ENCODE measurements at places on chromosomes 7 and 10.
A peak's percentile ranks its signal among the peaks of the same experiment; 100 is the strongest.

GRCh38 chr7:52085610-52086009, 769.0 kb upstream of the COBL start:
- DNase-seq: no peak

- DNase-seq: no peak
Observed at GRCh38 chr10:116669832-116670644, 49.3 kb downstream of the PNLIPRP2 start.

DNA sequence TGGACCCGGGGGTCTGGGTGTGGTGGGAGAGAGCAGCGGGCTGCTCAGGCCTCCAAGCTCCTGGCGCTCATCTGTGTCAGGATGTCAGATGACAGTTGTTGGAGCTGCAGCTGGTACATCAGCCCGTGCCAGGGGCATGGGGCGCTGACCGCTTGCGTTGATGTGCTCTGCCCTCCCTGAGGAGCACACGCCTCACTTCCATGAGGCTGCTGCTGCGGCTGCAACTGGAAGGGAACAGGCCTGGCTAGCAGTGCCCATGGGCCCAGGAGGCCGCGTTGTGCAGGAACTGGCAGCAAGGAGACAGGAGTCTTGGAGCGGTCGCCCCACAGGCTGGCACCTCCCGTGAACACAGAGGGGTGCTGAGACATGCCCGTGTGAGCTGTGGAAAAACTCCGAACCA, 361.3 kb upstream of the MKI67 start:
- DNase-seq: no peak

GRCh38 chr7:55427342-55427741, 62.2 kb downstream of the LANCL2 start:
- no peak for DNase-seq

DNA sequence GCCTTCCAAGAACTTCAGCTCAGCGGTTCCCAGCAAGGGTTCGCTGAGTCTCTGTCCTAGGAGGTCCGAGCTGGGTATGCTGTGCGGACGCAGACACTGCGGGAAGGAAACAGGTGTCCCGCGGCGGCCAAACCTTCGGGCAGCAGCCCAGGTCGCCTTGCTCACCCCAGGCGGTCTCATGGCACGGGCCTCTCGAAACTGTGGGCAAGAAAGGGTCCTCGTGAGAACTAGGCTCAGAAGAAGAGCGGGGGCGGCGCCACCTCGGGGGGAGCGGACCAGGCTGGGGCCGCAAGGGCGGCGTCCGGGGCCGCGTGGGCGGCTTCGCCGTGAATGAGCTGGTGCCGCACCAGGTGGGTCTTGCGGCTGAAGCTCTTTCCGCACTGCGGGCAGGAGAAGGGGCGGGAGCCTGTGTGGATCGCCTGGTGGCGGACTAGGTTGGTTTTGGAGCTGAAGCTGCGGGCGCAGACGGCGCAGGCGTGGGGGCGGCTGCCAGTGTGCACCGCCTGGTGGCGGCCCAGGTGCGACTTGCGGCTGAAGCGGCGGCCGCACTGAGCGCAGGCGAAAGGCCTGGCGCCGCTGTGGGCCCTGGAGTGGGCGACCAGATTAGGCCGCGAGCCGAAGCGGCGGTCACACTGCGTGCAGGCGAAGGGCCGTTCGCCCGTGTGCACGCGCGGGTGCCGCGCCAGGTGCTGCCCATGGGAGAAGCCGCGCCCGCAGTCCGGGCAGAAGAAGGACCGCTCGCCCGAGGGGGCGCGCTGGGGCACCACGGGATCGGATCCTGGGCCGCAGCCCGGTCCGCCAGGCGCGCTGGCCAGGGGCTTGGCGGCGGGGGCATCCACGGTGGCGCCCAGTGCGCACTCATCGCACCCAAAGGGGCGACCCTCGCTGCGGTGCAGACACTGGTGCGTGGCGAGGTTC, 8.6 kb downstream of the ZNF467 start:
- no peak for DNase-seq

DNA sequence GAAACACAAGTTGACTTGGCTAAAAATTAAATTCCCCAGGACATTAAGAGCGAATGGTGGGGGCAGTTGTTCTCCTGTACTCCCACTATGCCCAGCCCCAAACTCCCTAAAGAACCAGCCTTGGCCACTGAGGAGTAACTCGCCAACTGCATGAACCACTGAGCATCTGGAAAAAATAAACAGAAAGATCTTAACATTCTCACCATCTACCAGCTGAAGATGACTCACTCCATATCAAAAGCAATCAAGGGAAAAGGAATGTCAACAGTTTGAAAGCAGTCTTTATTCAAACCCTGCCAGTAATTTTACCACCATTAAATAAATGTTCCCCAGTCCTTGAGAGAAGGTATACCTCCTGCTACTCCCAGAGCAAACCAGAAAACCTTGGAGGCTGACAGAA, 45.4 kb downstream of the CTTNBP2 start:
- DNase-seq: no peak

DNA sequence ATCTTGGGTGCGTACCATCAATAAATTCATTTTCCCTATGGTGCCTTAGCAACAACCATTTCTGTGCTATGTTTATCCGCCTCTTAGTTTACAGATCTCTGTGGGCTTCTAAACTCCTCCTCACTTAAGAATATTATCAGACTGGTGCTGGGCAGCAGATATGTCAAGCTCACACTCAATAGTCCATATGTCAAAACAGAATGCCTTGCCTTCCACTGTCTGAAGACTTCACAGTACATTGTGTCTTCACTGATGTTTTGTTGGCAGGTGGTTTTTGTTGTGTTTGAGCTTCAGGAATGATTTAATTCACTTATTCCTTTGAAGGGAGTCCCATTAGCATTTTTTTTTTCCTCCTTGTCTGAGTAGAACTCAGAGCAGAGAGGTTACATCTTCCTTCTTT, 419.6 kb downstream of the DNAJB9 start:
- no peak for DNase-seq

GRCh38 chr7:150612925-150613324, 19.3 kb downstream of the GIMAP6 start:
- DNase-seq: no peak

DNA sequence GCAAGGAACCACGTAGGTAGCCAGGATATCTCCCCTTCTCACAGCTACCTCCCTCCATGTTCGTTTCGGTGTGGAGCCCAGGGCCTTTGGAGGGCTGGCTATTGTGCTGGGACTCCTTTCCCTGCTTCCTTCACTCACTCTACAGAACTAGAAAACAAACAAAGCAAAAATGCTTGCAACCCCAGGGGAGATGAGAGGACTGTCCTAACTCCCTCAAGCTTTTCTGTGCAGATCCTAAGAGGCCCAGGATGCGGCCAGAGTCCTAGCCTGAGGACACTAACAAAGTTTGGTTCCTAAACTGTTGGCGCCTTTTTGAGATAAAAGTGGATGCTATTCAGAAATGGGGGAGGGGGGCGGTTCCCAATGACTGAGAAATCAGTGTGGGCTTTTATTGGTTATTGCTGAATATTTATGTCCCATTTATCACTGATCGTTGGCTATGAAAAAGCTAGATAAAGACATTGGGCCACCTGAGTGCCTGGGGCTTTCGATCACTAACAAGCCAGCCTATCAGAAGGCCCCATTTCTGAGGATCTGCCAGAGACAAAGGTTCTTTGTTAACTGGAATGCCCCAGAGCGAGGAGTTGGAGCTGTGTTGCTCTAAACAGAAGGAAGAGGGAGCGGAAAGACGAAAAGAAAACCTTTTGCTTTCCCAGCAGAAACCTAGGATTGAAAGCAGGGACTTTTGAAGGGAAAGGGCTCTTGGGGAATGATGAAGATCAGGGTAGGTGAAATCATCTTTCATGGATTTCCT, 95.2 kb upstream of the EGR2 start:
- no peak for DNase-seq

DNA sequence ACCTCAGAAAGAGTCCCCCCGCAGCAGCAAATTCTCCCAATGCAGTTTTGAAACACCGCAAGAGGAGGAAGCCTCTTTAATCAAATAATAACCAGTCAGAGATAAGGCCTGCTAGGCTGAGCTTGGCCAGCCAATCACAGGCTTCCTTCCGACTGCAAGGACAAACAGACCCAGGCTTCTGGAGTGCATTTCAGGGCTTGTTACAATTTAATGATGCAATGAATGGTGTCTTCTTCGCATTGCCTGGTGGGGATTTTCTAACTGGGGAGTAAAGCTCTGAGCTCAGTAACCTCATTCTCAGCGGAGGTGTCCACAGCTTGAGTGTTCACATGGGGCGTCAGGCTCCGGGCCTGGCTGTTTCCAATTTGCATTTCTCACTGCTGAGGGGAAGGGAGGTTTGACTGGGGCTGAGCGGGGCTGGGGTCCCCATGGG, 31.8 kb upstream of the GPAM start:
- no peak for DNase-seq

DNA sequence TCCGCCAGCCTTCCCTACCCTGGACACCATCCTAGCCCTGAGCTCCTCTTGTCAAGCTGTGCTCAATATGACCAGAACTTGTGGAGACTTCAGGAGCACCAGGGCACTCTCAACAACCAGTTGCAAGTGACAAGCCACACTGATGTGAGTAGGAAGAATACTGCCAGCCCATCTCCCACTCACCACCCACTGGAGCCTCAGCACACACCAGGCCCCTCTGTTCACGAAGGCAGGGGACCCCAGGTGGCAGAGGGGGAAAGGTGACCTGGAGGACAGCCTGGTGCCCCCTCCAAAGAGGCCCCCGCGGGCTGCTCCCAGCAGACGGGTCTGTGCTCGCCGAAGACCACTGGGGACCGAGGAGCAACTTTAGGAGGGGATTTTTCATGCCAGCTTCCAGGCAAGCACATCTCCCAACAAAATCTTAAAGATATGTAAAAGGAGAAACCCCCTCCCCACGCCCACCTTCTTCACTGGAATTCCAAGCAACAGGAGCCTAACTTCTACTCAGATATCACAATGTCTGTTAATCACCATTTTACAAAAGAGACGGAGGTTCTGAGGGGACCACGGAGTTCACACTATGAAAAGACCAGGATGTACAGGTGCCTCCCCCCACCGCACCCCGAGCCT, 1.0 kb downstream of the MMD2 start:
- DNase-seq: no peak

DNA sequence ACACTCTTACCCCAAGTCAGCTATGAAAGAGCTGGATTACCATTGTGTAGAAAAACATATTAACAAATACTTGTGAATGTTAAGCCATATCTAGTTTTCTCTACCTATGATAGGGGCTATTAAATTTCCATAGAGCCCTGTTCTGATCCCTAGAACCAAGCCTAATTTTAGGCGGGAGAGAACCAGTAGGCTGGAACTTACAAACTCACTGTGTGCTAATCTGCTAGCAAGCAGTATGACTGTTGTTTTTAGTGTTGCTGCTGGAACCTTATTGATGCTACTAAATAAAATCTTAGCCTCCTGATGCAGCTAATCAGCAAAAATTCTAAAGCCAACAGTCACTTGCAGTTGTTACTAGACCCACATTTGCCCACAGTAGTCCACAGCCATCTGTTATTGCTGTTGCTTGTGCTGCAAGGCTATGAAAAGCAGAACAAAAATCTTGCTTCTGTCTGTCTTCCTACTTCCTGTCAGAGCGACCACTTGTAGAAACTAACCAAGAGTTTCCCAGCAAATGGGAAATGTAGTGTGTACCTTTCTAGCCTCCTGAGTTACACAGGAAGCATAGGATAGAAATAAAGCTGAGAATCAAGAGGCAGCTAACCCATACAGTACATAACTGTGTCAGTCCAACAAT, 368.4 kb downstream of the ARL4A start:
- no peak for DNase-seq

GRCh38 chr7:138873220-138873892, 75.4 kb upstream of the ATP6V0A4 start:
- DNase-seq: no peak

DNA sequence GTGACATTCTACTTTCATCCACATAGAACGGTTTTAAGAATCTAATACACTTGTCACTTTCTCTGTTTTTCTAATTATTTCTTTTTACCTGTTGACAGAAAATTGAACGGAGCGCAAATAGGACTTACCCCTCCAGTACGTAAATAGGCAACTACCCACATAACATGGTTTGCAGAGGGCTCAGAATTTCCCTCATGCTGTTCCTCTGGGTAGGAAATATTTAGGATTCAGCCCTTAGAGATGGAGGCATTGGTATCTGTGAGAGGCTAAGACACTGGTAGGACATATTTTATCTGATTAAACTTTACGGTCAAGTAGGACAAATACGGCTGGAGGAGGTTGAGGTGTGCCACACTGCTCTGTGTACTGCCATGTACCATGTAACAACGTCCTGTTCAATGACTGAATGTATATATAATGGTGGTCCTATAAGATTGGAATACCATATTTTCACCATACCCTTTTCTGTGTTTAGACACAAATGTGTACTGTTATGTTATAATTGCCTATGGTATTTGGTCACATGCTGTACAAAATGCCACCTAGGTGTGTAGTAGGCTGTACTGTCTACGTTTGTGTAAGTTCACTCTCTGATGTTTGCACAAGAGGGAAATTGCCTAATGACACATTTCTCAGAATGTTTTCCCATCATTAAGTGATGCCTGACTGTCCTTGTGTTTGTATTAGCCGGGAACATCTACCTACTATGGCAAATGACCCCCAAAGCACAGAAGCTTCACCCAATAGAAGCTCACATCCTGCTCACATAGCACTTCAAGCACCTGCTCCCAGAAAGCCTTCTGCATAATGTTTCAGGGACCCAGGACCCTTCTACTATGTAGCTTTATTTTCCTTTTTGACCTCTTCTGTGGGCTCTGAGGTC, 429.4 kb upstream of the AKR1E2 start:
- no peak for DNase-seq

- no peak for DNase-seq
Observed at GRCh38 chr7:120856198-120856597, 1.7 kb downstream of the TSPAN12 start.

GRCh38 chr7:37341033-37341630, 107.5 kb downstream of the ELMO1 start:
- DNase-seq: peak; percentile 45

- no peak for DNase-seq
Observed at GRCh38 chr10:61594430-61594829, 68.3 kb upstream of the CABCOCO1 start.

DNA sequence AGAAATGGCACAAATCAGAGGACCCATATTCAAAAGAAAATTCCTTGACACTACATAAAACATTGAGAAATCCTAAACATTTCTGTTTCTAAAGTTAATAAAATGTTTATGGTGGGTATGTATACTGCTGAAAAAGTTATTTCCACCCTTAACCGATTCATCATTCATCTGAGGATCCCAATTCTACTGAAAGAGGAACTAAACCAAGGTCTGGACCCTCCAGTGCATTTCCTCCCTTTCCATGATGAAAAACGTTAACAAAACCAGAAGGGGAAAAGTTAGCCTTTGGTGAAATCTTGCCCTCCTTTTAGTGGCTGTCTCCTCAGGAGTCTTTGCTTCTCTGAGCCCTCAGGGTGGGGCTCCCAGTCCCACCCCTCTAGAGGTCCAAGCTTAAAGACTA, 144.5 kb upstream of the ASAH2 start:
- DNase-seq: no peak

- no peak for DNase-seq
Observed at GRCh38 chr10:110507346-110507745, 9.6 kb downstream of the DUSP5 start.

- no peak for DNase-seq
Observed at GRCh38 chr10:84993251-84994035, 665.1 kb downstream of the CCSER2 start.

- no peak for DNase-seq
Observed at GRCh38 chr10:72020914-72021809, 57.0 kb downstream of the CHST3 start.

- DNase-seq: no peak
Observed at GRCh38 chr10:60399328-60399727, 9.7 kb upstream of the ANK3 start.

- DNase-seq: no peak
Observed at GRCh38 chr7:28957751-28958234, 337 bp downstream of the TRIL start.

GRCh38 chr10:76357726-76358415, 926.4 kb downstream of the LRMDA start:
- no peak for DNase-seq
